ENCODE measurements at places on chromosomes 5 and 9.

DNA sequence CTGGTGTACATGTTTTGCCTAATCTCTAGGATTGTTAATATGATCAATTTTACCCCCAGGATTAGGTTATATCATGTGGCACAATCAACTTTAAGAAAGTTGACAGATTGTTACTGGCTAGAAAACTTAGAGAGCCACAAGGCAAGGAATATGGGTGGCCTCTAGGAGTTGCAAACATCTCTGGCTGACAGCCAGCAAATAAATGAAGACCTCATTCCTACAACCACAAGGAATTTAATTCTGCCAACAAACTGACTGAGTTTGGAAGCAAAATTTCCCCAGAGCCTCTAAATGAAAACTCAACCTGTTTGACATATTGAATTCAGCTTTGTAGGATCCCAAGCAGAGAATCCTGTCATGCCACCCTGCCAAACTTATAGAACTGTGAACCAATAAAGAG lies 196.4 kb upstream of the PTGER4 start:
- no peak for DNase-seq

DNA sequence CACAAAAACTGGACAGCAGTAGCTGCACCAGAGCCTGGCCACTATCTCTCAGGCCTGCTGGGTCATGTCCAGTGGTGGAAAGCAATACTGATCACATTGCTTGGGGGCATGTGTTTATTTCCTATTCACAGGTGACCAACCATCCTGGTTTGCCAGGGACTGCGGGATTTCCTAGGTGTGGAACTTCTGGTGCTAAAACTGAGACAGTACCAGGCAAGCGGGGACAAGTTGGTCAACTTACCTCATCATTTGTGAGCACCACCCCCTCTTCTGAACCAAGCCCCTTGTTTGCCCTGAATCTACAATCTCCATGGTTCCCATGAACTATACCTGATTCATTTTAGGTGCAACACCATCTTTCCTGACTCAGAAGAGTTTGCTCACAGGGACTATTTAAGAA lies 81.3 kb downstream of the TNC start:
- DNase-seq: no peak

DNA sequence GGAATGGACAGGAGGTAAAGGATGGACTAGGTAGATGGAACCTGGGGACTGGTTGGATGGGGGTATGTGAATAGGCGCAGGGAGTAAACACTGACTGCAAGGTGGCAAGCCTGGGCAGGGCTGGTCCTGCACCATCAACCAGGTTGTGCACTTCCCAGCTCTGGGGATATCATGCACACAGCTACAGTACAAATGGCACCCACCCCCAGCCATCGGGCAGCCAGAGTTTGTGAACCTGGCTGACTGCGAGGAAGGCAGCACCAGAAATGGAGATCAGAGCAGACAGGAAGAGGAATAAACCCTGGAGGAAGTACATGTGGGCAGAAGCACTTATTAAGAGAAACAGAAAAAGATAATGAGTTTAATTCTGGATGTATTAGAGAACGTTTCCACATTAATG lies 229.1 kb downstream of the ESM1 start:
- DNase-seq: no peak

DNA sequence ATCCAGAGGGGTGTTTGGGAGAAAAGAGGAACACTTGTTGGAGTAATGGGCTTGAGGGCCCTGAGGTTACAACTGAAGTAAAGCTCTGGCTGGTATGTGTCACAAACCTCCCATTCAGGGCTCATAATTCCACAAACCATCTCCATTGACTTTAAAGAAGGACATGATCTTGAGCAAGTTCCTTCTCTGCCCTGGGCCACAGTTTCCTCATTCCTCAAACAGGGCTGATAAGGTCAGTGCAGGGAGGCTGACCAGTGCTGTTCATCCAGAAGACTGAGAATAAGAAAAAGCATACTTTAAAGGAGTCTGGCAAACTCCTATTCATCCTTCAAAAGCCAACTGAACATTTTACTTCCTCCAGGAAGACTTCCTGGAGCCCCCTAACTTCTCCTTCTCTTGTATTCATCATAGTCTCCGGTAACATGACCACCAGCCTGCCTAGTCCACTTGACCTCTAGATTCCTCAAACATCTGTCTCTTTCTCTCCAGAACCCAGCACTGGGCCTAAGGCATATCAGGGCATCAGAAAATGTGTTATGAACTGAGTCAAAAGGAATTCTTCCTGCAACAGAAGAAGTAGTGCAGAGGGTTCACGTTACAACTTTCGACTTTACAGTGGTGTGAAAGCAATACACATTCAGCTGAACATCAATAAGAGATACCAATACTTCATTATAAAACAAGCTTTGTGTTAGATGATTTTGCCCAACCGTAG lies 20.7 kb upstream of the PTPN3 start:
- DNase-seq: no peak

- no peak for DNase-seq
Measured at GRCh38 chr5:67774267-67774552, 441.3 kb upstream of the PIK3R1 start.

GRCh38 chr9:71878327-71879274 lies 32.4 kb downstream of the ABHD17B start:
- DNase-seq: no peak

GRCh38 chr5:171162596-171162995 lies 146.5 kb upstream of the TLX3 start:
- no peak for DNase-seq

DNA sequence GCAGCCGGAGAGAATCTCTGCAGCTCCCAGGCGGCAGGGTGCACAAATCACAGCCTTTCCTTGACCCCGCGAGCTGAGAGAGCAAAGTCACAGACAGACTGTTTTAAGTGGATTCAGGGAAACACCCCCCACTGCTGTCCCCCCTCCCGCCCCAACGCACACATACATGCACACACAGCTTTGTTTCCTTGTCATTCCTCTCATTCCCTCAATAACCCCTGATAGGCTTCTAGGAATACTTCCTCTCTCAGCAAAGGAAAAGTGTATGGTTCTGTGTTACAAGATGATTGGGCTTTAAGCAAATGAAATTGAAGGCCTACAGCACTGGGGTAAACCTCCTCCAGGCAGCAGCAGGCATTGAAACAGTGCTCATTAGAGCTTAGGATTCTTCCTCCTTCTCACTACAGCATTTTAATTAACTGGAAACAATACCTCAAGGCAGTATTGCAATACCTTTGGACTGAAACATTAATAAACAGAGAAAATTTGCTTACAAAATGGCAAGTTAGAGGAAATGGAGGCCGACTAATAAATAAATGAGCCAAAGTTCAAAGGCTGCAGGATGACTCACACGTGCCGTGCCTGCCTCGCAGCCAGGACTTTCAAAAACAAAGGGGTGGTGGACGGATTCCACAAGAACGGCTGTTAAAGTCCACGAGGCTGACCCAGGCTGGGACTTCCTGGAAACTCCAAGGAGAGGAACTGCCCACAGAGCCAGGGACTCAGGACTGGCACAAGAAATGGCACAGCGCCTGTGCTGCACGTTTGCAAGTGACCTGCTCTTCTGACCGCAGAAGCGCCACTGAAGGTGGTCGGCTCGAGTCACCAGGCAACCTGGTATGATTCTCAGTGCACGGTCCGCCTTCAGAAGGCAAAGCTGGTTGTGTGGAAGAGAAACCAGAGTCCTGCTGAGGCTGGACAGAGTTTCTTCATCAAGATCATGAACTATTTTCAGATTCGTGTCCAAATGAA lies 236.2 kb downstream of the SYK start:
- no peak for DNase-seq

DNA sequence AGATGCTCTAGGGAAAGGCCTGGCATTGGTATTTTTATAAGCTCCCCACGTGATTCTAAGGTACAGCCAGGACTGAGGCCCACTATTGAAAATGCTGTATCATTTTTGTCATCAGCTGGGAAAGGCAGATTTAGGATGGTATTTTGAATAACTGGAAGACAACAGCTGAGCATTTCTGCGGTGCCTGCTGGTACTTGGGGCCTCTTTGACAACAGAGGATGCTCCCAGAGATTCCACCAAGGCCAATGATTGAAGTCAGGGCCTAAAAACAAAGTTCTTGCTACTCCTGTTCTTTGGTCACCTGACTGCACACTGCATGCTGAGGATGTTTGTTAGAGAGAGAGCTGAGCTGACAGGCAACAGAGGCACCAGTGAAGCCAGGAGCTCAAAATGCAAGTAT lies 8.1 kb downstream of the FBLL1 start:
- DNase-seq: no peak

- no peak for DNase-seq
Measured at GRCh38 chr9:78393340-78393739, 96.4 kb downstream of the PSAT1 start.

DNA sequence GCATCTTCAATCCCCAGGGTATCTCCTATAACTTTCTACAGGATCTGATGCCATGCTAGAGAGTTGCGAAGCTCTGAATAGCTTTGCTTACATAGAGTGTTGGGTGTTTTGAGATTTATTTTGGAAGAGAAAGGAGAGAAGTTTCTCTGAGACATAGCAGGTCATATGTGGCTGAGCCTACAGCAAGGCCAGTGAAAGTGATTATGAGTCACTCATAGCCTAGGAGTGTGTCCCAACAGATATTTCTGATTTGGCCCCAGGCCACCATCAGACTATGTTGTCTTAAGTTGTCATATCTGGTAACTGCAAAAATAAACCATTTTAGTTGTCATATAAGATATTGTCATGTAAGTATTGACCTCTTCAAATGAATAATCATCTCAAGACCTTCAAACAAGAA lies 132.0 kb upstream of the RAI14 start:
- DNase-seq: no peak

- DNase-seq: peak; percentile 93
Measured at GRCh38 chr9:121947775-121948174, 145.3 kb downstream of the TTLL11 start.

- DNase-seq: no peak
Measured at GRCh38 chr9:137832191-137832700, 45.3 kb upstream of the CACNA1B start.

DNA sequence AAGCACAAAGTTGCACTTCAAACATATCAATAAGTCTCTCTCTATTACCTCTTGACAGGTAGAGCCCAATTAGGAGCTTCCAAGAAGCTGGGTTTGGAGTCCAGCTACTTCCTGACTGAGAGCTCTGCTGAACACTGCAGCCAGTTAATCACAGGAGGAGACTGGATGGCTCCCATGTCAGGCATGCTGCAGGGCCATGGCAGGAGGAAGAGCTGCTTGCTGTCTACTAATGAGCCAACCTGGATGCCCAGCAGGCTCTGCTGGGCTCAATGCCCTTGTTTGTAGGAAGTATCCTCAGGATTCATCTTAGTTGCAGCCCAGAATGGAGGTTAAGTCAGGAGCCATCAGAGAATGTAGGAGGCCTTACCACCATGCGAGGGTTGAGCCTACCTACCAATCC lies 91.9 kb downstream of the TMEM215 start:
- no peak for DNase-seq

- no peak for DNase-seq
Measured at GRCh38 chr9:130343445-130343918, 77.9 kb downstream of the HMCN2 start.

GRCh38 chr5:170774831-170775230 lies 8.7 kb upstream of the GABRP start:
- no peak for DNase-seq

GRCh38 chr9:8158574-8158973 lies 359.0 kb upstream of the DMAC1 start:
- DNase-seq: no peak

DNA sequence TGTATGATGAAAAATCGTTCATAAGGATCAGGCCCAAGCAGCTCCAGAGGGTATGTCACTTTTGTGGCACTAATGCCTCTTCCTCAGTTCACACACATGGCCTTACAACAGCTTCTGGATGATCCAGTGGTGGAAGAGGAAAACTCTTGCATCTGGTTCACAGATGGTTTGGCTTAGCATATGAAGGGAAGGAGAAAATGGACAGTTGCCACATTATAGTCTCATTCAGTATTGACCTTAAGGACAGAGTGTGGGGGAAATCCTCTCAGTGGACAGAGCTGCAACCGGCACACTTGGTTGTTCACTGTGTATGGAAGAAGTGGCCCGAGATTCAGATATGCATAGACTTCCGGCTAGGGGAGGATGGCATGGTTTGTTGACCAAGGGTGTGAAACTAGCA lies 22.8 kb downstream of the C9orf57 start:
- no peak for DNase-seq

DNA sequence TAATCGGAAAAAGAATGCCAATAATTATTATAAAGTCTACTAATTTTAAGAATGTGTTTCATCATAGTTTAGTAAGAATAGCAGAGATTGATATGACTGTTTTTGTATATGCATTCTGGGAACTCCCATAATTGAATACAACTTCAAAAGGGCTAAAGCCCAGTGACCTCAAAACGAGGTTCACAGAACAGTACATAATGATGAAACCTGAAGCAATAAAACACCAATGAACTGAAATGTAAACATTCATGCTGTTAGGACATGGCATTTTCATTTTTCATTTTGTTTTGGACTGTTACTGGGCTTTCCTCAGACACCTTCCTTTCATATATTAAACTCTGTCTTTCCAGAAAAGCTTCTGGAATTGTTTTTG lies 684 bp upstream of the JMY start:
- no peak for DNase-seq

GRCh38 chr9:107465467-107466451 lies 23.8 kb downstream of the KLF4 start:
- no peak for DNase-seq

GRCh38 chr5:83911367-83911919 lies 190.8 kb upstream of the HAPLN1 start:
- no peak for DNase-seq

- no peak for DNase-seq
Measured at GRCh38 chr5:68436686-68437520, 221.3 kb downstream of the PIK3R1 start.

- DNase-seq: no peak
Measured at GRCh38 chr5:151180291-151180690, 22.7 kb upstream of the ANXA6 start.

DNA sequence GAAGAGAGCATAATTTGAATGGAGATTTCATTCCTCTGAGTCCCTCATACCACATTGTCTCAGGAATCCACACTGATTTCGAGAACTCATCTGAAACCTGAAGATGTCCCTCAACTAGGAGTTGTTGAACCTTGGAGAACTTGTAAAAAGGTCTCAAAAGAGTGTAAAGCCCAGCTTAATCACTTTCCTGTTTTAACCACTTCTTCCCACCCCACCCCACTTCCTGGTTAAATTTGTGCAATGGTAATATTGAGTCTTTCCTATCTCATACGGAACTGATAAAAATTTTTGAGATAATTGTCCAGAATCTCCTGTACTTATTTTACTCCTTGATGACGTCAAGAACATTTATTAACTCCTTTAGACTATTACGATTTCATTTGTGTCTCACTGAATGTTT lies 240.7 kb downstream of the ARRDC3 start:
- DNase-seq: no peak

DNA sequence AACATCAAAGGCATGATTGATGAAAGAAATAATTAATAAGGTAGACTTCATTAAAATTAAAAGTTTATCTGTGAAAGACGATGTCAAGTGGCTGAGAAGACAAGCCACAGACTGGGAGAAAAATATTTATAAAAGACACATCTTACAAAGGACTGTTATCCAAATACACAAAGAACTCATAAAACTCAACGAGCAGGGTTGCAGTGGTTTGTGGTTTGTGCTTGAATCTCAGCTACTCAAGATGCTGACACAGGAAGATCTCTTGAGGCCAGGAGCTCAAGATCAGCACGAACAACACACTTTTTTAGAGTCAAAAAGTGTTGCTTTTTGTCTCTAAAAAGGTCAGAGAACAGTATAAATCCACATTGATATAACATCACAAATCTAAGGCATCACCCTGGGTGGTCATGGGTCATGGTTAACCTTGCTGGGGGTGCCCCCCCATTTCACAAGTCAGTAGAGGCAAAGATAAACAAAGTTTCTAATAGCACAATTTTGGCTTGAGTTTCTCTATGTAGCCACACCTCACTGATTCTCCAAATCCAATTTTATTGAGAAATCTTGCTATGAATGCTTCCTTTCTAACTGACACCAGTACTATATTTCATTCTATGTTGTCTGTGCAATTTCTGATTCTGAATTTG lies 342.9 kb upstream of the RPS23 start:
- peak; percentile 1 for DNase-seq
